Endothelial cell (in vitro differentiated cells): ENCODE measurements at places on chromosomes 3 and 15.

- no peak for DNase-seq
Observed at GRCh38 chr15:70281811-70282307, 184.1 kb upstream of the TLE3 start.

- no peak for DNase-seq
Observed at GRCh38 chr3:179181021-179181472, 32.9 kb downstream of the PIK3CA start.

GRCh38 chr3:106540743-106541142 is 671.9 kb upstream of the CBLB start:
- no peak for DNase-seq

DNA sequence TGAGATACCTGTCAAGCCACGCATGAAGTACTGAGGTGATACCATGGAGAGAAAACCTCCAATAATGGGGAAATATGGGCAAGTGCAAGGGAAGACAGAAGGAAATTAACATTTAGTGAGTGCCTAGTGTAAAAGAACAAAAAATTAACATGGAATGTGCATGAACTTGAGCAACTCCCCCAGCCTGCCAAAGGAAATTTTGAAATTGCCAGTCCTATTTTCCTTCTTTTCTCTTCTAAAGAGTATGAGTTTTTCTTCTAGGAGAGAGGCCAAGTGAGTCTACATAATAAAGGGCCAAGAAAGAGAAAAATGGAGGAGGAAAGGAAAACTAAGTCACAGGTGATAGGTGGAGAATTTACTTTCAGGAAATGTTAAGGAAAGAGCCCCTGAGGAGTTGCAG is 602.4 kb upstream of the MDFIC2 start:
- DNase-seq = no peak

- DNase-seq = peak; percentile 10
Observed at GRCh38 chr15:80072285-80072994, 13.0 kb downstream of the ZFAND6 start.

DNA sequence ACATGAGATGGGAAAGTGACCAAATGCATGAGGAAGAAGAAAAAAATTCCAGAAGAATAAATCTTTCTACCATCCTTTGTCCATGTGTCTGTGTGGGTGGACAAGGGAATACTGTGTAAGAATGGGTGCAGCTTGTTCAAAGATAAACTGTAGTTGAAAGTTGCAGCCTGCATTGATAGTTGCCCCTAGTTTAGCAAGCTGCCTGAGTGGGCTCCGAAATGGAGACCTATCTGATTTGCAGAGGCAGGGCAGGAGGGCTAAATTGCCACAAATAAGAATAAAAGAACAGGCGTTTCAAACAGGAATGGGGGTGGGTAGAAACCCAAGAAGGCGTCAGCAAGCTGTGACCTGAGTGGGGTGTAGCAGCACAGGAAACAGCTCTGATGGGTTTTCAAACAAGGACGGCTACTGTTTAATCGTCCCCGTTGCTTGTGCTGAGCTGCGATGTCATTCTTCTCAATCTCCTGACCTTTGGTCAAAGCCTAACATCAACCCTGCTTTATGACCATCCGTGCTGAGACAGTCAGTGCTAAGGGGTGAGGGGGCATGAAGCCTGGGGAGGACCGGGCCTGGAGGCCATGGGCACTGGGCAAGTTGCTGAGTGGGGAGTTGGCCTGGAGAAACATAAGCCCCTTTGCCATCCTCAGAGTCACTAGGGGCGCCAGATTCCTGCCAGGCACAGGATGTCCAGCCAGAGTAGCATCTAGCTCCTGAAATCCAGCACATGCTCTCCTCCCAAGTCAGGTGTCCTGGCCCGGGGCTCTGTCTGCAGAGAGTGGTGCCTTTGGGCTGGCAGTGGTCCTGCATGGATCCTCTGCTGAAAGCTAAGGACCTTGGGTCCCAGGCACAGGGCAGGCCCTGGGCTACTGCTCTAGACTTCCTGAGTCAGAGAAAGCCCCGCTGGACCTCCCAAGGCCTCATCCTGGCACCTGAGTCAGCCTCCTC is 19.2 kb upstream of the C15orf39 start:
- DNase-seq = no peak

- DNase-seq = no peak
Observed at GRCh38 chr3:14077310-14077709, 47.4 kb downstream of the CHCHD4 start.

GRCh38 chr3:190811775-190812480 is 50.6 kb downstream of the GMNC start:
- DNase-seq = peak; percentile 57

GRCh38 chr15:61685534-61685933 is 374.7 kb downstream of the VPS13C start:
- no peak for DNase-seq

DNA sequence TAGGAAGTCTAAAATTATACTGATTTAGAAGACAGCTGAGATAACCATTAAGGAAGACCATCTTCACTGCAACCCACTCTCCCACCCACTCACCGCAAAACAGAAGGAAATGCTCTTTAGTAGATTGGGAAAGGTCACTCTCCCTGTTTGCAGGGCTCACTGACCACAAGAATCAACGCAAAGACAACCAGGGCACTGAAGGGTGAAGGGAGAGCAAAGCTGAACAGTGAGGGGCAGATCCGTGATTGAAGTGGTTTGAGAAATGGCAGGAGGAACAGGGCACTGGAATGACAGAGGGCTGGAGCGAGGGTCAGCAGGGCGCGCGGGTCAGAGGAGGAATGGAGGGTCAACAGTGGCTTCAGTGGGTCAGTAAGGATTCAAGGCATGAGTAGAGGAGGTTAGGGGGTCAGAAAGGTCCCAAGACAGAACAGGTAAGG is 520 bp downstream of the MESD start:
- no peak for DNase-seq

GRCh38 chr15:41307679-41308078 is 24.7 kb downstream of the OIP5 start:
- DNase-seq = no peak

DNA sequence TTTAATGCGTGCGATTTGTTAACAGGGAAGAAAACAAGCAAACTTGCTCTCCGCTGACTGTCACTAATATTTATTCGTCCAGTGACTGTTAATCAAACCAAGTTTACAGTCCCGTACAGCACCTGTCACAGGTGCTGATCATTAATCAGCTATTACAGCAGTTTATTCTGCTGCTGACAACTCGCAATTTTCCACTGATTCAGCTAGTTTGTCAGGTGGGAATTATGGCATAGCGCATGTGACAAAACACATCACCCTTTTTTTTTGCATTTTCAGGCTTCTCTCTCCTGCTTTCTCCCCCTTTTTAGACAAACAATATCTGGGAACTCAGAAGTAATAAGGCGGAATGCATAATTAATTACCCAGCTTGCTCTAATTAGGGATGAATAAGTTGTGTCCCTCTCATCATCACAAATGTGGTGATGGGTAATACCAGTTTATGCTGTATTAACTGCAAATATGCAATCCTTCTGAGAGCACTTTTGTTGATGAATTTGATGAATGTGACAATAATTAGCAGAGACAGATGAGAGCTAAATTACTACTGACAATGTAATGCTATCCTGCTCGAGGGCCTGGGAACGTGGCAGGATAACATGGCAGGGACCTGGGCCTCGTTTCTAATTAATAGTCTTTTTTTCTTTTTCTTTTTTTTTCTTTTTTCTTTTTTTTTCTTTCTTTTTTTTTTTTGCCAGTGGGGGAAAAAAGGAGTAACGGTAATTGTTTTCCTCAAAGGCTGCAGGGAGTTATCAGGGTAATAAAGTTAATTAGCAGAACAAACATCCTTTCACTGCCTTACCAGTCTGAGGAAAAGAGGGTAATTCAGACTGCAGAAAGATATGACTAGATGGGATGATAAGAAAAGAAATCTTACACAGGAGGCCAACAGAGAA is 150.3 kb upstream of the SOX2 start:
- no peak for DNase-seq

DNA sequence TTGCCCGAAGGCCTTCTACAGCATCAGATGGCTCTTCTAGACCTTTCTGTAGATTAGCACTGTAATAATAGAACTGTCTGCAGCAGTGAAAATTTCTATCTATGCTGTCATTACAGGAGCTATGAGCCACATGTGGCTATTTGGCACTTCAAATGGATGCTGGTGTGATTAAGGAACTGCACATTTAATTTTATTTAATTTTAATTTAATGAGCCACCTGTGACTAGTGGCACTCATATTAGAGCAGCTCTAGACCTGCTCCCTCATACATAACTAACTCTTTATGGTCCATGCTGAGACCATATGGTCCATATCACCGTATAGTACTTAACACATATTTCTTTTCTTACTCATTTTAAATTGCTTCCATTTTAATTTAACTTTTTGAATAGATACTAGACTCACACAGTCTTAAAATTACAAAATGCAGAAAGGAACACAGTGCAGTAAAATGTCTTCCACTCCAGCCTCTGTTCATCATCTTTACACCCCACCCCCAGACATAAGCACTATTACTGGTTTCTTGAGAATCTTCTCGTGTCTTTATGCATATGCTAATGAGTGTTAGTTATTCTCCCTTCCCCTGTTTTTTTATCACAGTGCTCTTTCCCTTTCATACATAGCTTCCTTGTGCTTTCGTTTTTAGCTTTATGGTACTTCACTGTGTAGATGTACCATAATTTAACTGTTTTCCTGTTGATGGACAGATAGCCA is 9.6 kb downstream of the LSM3 start:
- no peak for DNase-seq

GRCh38 chr15:73716417-73716816 is 32.2 kb downstream of the CD276 start:
- no peak for DNase-seq

- DNase-seq = no peak
Observed at GRCh38 chr3:79378064-79378463, 389.7 kb downstream of the ROBO1 start.

DNA sequence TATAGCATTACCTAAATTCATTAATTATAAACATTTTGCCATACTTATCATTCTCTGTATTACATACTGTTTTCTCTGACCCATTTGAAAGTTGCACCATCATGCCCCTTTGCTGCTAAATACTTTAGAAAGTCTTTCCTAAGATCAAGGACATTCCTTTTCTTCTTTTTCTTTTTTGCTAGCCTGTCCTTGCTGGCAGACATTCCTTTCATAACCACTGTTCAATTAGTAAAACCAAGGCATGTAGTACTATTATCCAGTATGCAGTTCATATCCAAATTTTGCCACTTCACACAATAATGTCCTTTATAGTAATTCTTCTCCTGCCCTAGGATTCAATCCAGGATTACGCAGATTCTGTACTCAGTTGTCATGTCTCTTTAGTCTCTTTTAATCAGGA is 321.0 kb upstream of the C2CD4B start:
- DNase-seq = no peak

DNA sequence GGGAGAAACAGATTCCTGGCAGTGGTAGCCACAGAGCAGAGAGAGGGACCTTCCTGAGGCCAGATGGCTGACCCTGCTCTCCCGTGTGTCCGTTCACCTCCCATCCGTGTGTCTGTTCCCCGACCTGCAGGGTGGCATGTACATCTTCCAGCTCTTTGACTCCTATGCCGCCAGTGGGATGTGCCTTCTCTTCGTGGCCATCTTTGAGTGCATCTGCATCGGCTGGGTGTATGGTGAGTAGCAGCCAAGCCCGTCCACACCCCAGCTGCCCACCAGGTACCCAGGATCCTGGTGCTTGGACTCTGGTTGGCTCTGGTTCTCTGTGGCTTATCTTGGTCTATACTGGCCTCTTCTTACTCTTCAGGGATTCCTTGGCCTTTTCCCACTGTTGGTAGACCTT is 59.5 kb upstream of the SLC6A1 start:
- no peak for DNase-seq

GRCh38 chr3:13133471-13133981 is 60.3 kb upstream of the IQSEC1 start:
- DNase-seq = no peak
